ENCODE measurements at places on chromosomes 3 and 15. TPM values are rescaled to one million over a fixed set of nuclear protein-coding genes. Genes with fewer than 3 reads are reported as not detected.
A peak's percentile ranks its signal among the peaks of the same experiment; 100 is the strongest.

DNA sequence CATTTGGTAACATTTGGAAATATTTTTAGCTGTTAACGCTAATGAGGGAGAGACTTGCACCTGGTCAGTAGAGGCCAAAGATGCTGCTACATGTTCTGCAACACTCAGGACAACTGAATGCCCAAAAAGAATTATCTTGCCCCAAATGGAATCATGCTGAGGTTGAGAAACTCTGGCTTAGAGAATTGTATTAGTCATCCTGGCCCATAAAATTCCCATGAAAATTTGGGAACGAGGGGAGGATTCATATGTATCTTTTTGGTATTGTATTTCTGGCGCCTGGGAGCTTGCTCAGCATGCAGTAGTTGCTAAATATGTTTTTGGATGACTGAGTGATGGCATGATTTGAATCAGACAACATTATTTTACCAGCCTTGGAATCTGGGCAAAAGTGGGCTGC, 59.9 kb downstream of the CHL1 start:
- DNase-seq: no peak

DNA sequence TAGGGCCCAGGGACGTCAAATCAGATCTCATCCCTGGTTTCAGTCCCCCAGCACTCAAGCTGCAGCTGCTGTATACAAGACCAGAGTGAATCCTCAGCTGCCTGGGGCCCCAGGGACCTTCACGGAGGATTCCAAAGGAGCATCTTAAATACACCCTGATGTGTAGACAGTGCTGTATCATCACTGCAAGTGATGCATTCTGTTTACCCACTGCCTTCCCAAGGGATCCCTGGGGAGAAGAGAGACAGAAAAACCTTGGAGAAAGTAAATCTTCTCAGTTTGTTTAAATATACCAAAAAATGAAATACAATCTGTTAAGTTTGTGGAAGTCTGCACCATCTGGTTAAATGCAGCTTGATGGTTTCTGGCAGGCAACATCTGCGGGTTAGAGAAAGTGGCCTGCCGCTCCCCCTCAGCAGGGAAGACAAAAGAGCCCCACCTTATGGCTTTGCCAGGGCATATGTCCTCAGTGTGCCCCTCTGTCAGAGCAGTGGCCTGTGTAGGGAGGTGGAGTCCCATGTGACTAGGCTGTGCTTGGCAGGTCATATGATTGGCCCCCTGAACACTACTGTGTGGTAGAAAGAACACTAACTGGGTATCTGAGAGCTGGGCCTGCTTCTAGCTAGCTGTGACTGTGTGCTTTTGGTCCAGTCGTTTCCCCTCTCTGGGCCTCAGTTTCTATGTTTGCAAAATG, 222.2 kb upstream of the TRIM42 start:
- no peak for DNase-seq

- DNase-seq: no peak
Measured at GRCh38 chr3:172276103-172276502, 172.2 kb downstream of the GHSR start.

- no peak for DNase-seq
Measured at GRCh38 chr15:77517579-77517978, 96.9 kb downstream of the HMG20A start.

DNA sequence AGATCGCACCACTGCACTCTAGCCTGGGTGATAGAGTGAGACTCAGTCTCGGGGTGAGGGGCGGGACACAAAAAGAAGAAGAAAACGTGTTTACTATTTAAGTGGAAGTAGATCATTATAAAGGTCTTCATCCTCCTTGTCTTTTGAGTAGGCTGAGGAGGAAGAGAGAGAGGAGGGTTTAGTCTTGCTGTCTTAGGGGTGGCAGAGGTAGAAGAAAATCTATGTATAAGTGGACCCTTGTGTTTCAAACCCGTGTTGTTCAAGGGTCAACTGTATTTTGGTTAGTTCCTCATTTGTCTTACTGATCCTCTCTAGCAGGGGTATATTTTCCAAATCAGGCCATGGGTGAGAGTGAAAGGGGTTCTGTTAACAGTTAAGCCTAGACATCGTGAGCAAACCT, 40.1 kb downstream of the TRIM71 start:
- no peak for DNase-seq

- no peak for DNase-seq
Measured at GRCh38 chr3:187889106-187889505, 143.8 kb upstream of the BCL6 start.

DNA sequence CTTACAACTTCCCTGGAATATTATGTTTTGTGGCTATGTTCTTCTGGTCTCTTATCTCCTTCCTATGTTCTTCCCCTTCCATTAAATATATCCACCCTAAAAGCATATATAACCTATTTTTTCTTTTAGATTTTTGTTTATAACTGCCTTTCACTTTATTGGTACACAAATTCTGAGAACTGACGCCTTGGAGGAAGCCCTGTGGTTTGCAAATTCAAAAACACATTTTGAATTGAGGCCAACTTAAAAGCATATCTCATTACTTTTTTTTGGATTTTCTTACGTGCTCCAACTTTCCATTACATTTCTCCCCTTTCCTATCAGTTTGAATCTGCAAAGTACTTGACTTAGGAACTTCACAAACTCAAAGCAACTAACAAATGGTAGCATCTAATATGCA, 15.3 kb upstream of the COLQ start:
- DNase-seq: no peak

- no peak for DNase-seq
Measured at GRCh38 chr3:16370872-16371740, 106.1 kb downstream of the OXNAD1 start.

GRCh38 chr3:135325096-135325495, 530.0 kb downstream of the EPHB1 start:
- no peak for DNase-seq

DNA sequence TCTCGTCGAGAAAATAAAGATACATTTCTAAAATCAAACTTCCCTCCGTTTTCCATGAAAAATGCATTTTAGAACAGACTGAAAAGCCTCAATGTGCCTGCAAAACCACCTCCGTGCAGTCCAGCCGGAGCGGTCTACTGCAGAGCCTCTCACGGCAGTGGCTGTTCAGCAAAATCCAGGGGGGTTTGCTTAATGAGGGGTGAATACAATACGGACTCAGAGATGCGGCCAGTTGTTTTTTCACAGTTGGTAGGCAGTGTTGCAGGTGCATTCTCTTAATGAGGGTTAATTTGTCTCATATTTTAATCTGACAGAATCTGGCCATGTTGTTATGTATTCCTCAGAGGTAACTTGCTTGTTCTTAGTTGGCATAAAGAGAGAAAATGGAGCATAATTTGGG, 223.0 kb downstream of the EBLN2 start:
- no peak for DNase-seq

DNA sequence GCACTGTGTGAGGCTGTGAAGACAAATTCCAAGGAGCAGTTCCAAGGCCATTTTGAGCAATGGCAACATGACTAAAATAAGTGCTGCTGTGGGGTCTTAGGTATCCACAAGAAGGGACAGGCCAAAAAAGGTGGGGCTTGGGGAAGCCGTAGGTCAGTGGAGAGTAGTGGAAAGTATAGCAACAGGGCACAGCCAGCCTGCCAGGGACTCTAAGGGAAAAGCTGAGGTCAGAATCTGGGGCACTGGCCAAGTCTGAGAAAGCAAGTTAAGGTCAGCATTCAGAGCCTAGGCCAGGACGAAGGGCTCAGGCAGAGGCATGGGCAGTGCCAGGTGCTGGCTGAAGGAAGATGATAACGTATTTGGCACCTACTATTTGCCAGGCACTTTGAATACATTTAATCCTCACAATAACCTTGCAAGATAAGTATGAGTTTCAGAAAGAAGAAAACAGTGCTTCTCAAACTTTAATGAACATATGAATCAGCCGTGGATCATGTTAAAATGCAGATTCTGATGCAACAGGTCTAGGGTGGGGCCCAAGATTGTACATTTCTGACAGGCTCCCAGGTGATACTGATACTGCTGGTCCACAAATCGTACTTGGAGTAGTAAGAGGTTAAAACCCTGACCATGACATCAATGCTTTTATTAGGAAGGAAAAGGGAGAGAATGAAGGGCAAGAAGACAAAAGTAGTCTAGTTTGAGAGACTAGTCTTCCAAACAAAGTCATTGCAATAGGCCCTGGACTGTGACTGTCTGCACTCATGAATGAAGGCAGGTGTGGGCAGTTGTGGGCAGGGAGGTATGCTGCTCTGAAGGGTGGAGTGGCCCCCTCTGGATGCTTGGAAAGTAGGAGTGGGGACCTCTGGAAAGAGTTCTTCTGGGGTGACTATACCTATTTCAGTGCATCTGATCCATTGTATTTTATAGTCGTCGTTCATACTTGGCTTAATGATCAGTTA, 106.3 kb upstream of the ANKRD28 start:
- DNase-seq: no peak

GRCh38 chr3:107938143-107938542, 152.7 kb downstream of the CD47 start:
- DNase-seq: no peak

DNA sequence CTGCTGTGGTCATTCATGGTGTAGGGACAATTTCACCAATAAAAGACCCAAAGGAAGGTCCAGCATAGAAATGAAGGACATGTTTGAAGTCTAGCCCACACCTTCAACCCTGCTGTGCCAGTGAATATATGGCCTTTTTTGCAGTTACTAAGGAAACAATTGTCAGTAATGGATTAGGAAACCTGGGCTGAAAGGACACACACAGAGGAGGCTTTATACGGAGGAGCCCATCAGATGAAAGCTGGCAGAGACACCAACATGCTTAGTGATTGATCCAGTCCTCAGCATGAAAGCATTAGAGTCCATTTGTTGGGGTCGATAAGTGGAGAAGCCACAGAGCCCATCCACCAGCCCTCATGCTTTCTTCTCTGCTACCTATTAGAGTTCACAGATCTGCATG, 584.3 kb downstream of the AGBL1 start:
- DNase-seq: no peak

DNA sequence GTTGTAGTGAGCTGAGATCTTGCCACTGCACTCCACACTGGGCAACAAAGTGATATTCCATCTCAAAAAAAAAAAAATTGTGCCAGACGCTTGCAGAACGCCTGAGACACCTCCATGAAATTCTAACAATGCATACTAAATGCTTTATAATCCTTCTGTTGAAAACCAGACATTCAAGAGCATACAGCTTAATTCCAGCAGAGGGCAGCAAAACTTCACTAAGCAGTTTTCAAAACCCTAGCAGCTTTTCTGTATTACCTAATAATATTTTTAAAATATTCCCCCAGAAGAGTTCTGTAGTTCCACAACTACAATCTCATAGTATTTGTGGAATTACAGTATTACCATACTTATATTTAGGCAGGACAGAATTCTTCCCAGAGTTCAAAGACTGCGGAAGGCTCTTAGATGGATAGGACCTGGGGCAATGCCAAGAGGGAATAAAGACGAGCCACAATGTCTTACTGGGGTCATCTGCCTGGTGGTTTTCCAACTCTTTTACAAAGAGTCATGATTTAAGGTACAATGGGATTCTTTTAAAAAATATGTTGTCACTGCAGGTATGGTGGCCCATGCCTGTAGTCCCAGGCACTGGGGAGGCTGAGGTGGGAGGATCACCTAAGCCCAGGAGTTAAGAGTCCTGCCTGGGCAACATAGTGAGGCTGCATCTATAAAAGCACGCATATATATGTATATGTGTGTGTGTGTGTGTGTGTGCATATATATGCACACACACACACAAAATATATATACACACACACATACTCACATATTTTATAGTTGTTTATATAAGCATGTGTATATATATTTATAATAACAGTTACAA, 19.6 kb upstream of the TASOR start:
- peak; percentile 68 for DNase-seq

DNA sequence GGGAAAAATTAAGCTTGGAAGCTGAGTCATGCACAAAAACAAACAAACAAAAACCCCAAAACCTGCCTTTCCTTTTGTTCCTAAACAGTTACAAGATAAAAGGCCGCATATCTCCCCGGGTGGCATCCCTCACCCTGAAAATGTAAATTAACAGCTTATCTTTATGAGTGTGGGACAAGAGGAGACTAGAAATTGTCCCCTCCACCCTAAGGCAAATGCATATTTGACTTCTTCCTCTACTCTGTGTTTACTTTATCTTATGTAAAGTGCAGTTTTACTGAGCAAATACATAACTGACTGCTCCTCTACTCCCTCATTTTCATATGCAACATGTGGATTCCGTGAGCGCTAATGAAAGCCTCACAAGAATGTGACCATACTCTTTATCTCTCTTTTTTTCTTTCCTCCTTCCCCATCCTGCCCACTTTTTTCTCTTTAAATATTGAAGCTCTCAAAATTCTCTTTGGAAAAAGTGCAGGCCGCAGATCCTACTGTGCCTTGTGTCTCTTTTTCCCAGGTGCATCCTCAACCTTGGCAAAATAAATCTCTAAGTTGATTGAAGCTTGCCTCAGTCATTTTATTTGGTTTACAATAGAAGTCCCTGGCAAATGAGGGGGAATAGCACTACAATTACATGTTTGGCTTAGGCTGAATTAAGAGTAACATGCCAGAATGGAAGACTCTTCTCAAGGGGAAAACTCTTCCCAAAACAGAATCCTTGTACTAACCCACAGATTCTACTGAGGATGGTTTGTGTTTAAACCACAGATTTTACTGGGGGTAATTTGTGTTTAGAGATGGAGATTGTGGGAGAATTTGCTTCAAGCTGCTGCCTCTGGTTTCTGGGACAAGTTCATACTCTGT, 72.7 kb upstream of the WDR72 start:
- no peak for DNase-seq

- DNase-seq: no peak
Measured at GRCh38 chr3:105561876-105562275, 195.2 kb downstream of the ALCAM start.

DNA sequence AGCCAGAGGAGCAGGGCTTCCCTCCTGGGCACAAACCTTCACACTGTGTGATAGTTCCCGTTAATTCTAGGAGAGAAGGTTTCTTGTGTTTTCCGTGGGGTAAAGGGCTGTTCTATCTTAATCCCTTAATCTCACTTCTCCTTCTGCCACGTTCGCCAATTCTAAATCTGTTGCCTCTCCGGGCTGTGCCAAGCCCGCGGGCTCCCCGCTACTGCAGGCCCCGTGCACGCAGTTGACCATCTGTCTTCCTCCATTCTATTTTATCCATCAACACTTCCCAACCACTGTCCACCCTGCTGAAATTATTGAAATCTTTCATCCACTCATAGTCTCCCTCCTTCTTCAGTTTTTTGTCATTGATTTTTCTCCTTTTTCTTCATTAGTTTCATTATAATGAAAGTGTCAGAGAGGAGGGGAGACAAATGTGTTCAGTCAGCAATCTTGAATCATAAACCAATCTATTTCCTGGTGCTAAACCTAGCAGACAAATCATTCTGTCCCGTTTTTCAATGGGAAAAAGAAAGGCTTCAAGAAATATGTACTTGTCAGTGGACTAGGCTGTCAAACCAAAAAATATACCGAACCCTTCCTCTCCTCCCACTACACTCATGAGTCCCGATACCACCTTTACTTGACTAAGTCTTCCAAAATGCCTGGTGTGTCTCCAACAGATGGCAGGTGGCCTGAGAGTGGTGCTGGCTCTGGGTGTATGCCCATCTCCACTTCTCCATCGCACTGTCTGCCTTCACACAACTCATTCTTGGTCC, 39.6 kb downstream of the SLCO2A1 start:
- no peak for DNase-seq

GRCh38 chr3:14248849-14249523, 70.4 kb downstream of the LSM3 start:
- no peak for DNase-seq

GRCh38 chr3:71881732-71882131, 96.8 kb upstream of the PROK2 start:
- DNase-seq: no peak

Gene PPP1R14D
- total RNA-seq: not detected

Gene ISLR
- 0.39 TPM for total RNA-seq

Gene PCLAF
- total RNA-seq: 8.5 TPM

Gene TMEM207
- not detected for total RNA-seq

Gene CHRM5
- total RNA-seq: not detected

All from glomerular endothelial cell (primary cell).